IMR-90 (cell line): ENCODE measurements at places on chromosomes 4 and X. TPM values are rescaled to one million over a fixed set of nuclear protein-coding genes. Genes with fewer than 3 reads are reported as not detected.

Gene MAGEA4
- total RNA-seq: not detected in 2 replicates

Gene CENPE
- 14.5 and 34.2 TPM in 2 replicates for total RNA-seq

DNA sequence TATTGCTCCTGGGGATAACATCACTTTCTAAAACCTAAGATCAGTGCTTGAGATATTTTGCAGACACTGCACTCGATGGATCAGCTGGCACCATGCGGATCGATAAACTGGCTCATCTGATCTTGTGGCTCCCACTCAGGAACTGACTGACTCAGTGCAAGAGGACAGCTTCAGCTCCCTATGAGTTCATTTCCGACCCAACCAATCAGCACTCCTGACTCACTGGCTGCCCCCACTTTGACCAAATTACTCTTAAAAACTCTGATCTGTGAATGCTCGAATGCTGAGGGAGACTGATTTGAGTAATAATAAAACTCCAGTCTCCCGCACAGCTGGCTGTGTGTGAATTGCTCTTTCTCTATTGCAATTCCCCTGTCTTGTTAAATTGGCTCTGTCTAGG is 110.1 kb downstream of the ANAPC4 start:
- H3K27ac ChIP-seq: no peak overlapping the region
- H3K4me1 ChIP-seq: no peaks in the 10 kb centered on the region
- H3K36me3 ChIP-seq: no peaks in the 10 kb centered on the region
- no peaks in the 10 kb centered on the region for H3K27me3 ChIP-seq

Gene TGIF2LX
- total RNA-seq: not detected in 2 replicates

GRCh38 chr4:17058916-17059741 is 160.7 kb upstream of the LDB2 start:
- peaks cover 18% of the 10 kb centered on the region for H3K4me1 ChIP-seq
- no peaks in the 10 kb centered on the region for H3K27me3 ChIP-seq
- no peaks in the 10 kb centered on the region for H3K36me3 ChIP-seq
- peak overlapping the region; percentile 46; the same call in 1 of the 2 replicates for H3K27ac ChIP-seq
- no peak overlapping the region for H3K4me3 ChIP-seq

- no peak overlapping the region for H3K4me3 ChIP-seq
- H3K4me1 ChIP-seq: peaks cover 11% of the 10 kb centered on the region
- no peaks in the 10 kb centered on the region for H3K36me3 ChIP-seq
Observed at GRCh38 chr4:139144161-139144859, 32.7 kb downstream of the ELF2 start.

Gene CAPN6
- not detected in 2 replicates for total RNA-seq

Gene HHIP
- 6.6 and 8.6 TPM in 2 replicates for total RNA-seq

Gene CCNB3
- total RNA-seq: 0.18 and 0.28 TPM in 2 replicates

Gene JAKMIP1
- not detected in 2 replicates for total RNA-seq

- no peak for DNase-seq
- no peaks in the 10 kb centered on the region for H3K4me1 ChIP-seq
- no peaks in the 10 kb centered on the region for H3K27me3 ChIP-seq
- H3K36me3 ChIP-seq: no peaks in the 10 kb centered on the region
- no peak overlapping the region for H3K4me3 ChIP-seq
Observed at GRCh38 chrX:113059714-113060113, 219.1 kb upstream of the AMOT start.

Gene PRSS12
- total RNA-seq: 51.1 and 62.2 TPM in 2 replicates

Gene CXXC4
- total RNA-seq: under 0.01 TPM in 1 of 2 replicates, not detected in the other

GRCh38 chrX:55088795-55089489 is at the start of gene PAGE2:
Gene PAGE2, plus strand, starts transcription at chrX:55089018. Its CDS starts 1,003 bp downstream, at chrX:55090021.
- no peak within 1 kb of the TSS for H3K27ac ChIP-seq
- no peaks in the 10 kb centered on the region; the same call in 1 of the 2 replicates for H3K27me3 ChIP-seq
- H3K4me1 ChIP-seq: no peaks in the 10 kb centered on the region
- no peak within 1 kb of the TSS for H3K4me3 ChIP-seq
- no peak for DNase-seq
- no peaks in the 10 kb centered on the region for H3K36me3 ChIP-seq

- peak; percentile 82 for DNase-seq
- peaks cover 10% of the 10 kb centered on the region for H3K4me1 ChIP-seq
- H3K27me3 ChIP-seq: no peaks in the 10 kb centered on the region
- H3K36me3 ChIP-seq: no peaks in the 10 kb centered on the region
- no peak overlapping the region for H3K4me3 ChIP-seq
Observed at GRCh38 chr4:137307806-137308205, 224.5 kb downstream of the PCDH18 start.
